ENCODE measurements at places on chromosomes 4 and X.

- DNase-seq = no peak
Measured at GRCh38 chr4:61407642-61408618, 207.8 kb downstream of the ADGRL3 start.

DNA sequence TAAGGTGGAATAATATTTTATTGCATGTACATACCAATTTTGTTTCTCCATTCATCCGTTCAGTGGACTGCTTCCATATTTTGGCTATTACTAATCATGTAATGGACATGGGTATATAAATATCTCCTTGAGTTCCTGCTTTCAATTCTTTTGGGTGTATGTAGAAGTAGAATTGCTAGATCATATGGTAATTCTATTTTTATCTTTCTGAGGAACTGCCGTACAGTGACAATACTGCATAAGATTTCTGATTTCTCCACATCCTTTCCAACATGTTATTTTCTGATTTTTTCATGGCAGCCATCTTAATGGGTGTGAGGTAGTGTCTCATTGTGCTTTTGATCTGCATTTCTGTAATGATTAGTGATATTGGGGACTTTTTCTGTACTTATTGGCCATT, 19.2 kb downstream of the ALPK1 start:
- DNase-seq = no peak

- DNase-seq = no peak
Measured at GRCh38 chrX:15438332-15438731, 54.1 kb upstream of the VEGFD start.

- DNase-seq = no peak
Measured at GRCh38 chr4:28827866-28828265, 1892.3 kb upstream of the PCDH7 start.

GRCh38 chr4:150986085-150986484, 29.0 kb downstream of the LRBA start:
- DNase-seq = no peak
